ENCODE measurements at places on chromosomes 5 and 9. TPM values are rescaled to one million over a fixed set of nuclear protein-coding genes. Genes with fewer than 3 reads are reported as not detected.
A peak's percentile ranks its signal among the peaks of the same experiment; 100 is the strongest.

DNA sequence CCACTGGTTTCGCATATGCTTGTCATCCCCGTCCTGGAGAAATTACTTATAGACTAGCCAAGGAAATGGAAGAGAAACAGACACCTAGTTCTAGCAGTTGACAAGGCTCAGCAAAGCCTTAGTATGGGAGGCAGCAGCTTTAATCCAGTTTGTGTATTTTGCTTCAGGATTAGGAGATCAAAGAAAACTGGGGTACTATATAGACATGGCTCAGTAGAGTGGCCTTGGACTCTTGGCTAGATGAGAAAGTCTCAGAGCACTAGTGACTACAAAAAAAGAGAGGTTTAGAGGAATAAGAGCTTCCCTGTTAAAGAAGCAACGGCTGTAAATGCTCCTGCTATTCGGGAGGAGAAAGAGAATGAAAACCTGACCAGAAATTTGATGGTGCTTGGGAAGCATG lies 349.1 kb downstream of the CTNND2 start:
- no peak overlapping the region for H3K27ac ChIP-seq
- DNase-seq, result no peak
- no peak overlapping the region for H3K4me3 ChIP-seq
- no peaks in the 10 kb centered on the region for H3K36me3 ChIP-seq

GRCh38 chr9:18863791-18864190 lies 169.2 kb downstream of the SAXO1 start:
- H3K36me3 ChIP-seq, result no peaks in the 10 kb centered on the region
- no peaks in the 10 kb centered on the region for H3K27me3 ChIP-seq
- no peaks in the 10 kb centered on the region for H3K4me1 ChIP-seq
- peak; percentile 44 for DNase-seq

- no peak overlapping the region for H3K27ac ChIP-seq
- no peak overlapping the region for H3K4me3 ChIP-seq
- no peak for DNase-seq
- no peaks in the 10 kb centered on the region for H3K36me3 ChIP-seq
- no peaks in the 10 kb centered on the region for H3K4me1 ChIP-seq
These were observed 688.6 kb upstream of the SEMA6A start for GRCh38 chr5:117263231-117263630.

- H3K36me3 ChIP-seq, result no peaks in the 10 kb centered on the region
- H3K27me3 ChIP-seq, result no peaks in the 10 kb centered on the region
- H3K4me3 ChIP-seq, result no peak overlapping the region
- DNase-seq, result peak; percentile 66
- peaks cover 58% of the 10 kb centered on the region for H3K4me1 ChIP-seq
These were observed 8.3 kb upstream of the TGFBI start for GRCh38 chr5:136020383-136021015.

GRCh38 chr5:57675236-57675635 lies 192.6 kb upstream of the ACTBL2 start:
- H3K36me3 ChIP-seq, result no peaks in the 10 kb centered on the region
- no peaks in the 10 kb centered on the region for H3K4me1 ChIP-seq
- no peak overlapping the region for H3K4me3 ChIP-seq
- DNase-seq, result no peak
- H3K27me3 ChIP-seq, result no peaks in the 10 kb centered on the region

GRCh38 chr9:84304166-84304565 lies 36.4 kb downstream of the SLC28A3 start:
- no peaks in the 10 kb centered on the region for H3K36me3 ChIP-seq
- no peak overlapping the region for H3K27ac ChIP-seq
- DNase-seq, result no peak

- no peak overlapping the region for H3K27ac ChIP-seq
- no peaks in the 10 kb centered on the region for H3K36me3 ChIP-seq
- no peaks in the 10 kb centered on the region for H3K27me3 ChIP-seq
These were observed 385.0 kb downstream of the EFNA5 start for GRCh38 chr5:107285772-107286171.

- no peak overlapping the region for H3K4me3 ChIP-seq
- no peak overlapping the region for H3K27ac ChIP-seq
- no peaks in the 10 kb centered on the region for H3K27me3 ChIP-seq
- DNase-seq, result no peak
These were observed 22.0 kb downstream of the FNIP1 start for GRCh38 chr5:131774652-131775367.

GRCh38 chr5:32589942-32590869 lies 4.8 kb downstream of the SUB1 start:
- no peaks in the 10 kb centered on the region for H3K27me3 ChIP-seq
- peaks cover 65% of the 10 kb centered on the region for H3K4me1 ChIP-seq
- DNase-seq, result no peak
- peaks cover 66% of the 10 kb centered on the region for H3K36me3 ChIP-seq
- no peak overlapping the region for H3K4me3 ChIP-seq
- no peak overlapping the region for H3K27ac ChIP-seq

- DNase-seq, result no peak
- H3K27me3 ChIP-seq, result no peaks in the 10 kb centered on the region
- H3K27ac ChIP-seq, result no peak overlapping the region
These were observed 48.5 kb upstream of the DAB2 start for GRCh38 chr5:39473156-39473775.

DNA sequence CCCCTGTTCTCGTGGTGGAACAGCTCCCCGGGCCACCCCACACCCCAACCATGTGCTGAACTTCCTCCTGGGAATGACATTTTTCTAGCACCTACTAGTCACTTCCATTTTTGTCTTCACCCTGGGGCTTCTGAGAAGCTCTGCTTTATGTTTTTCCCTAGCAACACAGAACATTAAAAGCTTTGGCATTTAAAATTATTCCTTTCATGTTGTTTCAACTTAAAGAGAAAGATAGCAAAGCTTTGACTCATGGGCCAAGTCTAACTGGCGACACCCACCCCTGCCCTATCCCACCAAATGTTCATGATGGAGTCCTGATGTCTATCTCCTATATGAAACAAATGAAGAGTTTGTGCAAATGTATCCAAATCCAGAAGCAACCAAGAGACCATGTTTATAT lies 22.4 kb downstream of the BOD1 start:
- H3K4me1 ChIP-seq, result no peaks in the 10 kb centered on the region
- H3K27ac ChIP-seq, result no peak overlapping the region
- H3K27me3 ChIP-seq, result no peaks in the 10 kb centered on the region
- H3K4me3 ChIP-seq, result no peak overlapping the region
- H3K36me3 ChIP-seq, result peaks cover 8% of the 10 kb centered on the region

GRCh38 chr5:113038714-113039113 lies 62.1 kb downstream of the DCP2 start:
- no peak overlapping the region for H3K27ac ChIP-seq
- no peaks in the 10 kb centered on the region for H3K4me1 ChIP-seq
- no peak overlapping the region for H3K4me3 ChIP-seq
- H3K27me3 ChIP-seq, result no peaks in the 10 kb centered on the region
- no peaks in the 10 kb centered on the region for H3K36me3 ChIP-seq

DNA sequence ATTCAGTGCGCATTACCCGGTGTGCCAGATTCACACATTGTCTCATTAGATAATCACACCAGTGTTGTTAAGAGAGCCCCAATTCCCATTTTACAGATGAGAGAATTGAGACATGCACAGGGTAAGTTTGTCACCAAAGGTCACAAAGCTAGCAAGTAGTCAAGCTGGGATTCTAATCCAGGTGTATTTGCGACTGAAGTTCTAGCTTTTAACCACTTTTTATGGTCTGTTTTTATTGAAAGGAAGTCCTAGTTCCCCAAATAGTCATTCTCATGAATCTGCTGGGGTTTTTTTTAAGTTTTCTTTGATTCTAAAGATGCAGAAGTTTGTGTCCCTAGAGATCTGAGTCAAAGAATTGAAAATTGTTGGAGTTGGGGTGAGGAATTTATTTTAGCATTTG lies 136.5 kb downstream of the DPYSL3 start:
- H3K27me3 ChIP-seq, result no peaks in the 10 kb centered on the region
- no peak for DNase-seq
- H3K4me1 ChIP-seq, result no peaks in the 10 kb centered on the region
- H3K27ac ChIP-seq, result no peak overlapping the region
- no peaks in the 10 kb centered on the region for H3K36me3 ChIP-seq

GRCh38 chr9:93166699-93167098 lies 17.2 kb upstream of the WNK2 start:
- H3K4me3 ChIP-seq, result no peak overlapping the region
- no peaks in the 10 kb centered on the region for H3K36me3 ChIP-seq
- H3K4me1 ChIP-seq, result no peaks in the 10 kb centered on the region
- no peaks in the 10 kb centered on the region for H3K27me3 ChIP-seq
- no peak overlapping the region for H3K27ac ChIP-seq
- DNase-seq, result no peak

DNA sequence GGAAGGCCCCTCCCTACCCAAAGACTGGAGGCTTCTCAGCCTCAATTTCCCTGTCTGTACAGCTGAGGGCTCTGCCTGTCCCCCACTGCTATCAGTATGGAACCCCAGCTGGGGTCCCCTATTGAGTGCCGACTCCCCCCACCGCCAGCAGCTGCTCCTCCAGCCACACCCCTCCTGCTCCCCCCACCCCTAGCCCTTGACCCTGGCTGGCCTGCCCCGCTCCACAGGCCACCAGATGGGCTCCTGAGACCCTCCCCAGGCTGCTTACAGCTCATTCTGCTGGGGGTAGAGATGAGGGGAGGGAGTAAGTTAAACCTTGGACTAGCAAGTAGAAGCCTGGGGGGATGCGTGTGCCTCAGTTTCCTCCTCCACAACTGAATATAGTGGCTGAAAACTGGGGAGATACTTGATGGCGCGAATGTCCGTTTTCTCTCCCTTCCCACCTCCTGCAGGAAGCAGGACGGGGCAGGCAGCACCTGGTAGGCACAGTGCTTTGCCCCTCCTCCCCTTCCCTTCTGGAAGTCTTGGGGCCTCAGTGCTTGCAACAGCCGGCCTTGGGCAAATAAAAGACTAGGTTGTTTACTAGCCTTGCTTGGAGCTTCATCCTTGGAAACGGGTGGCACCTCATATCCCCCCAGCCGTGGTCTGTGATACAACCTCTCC lies 19.1 kb downstream of the URM1 start:
- H3K4me3 ChIP-seq, result no peak overlapping the region
- H3K36me3 ChIP-seq, result no peaks in the 10 kb centered on the region
- DNase-seq, result no peak
- H3K4me1 ChIP-seq, result no peaks in the 10 kb centered on the region
- no peak overlapping the region for H3K27ac ChIP-seq

- no peaks in the 10 kb centered on the region for H3K27me3 ChIP-seq
- H3K4me3 ChIP-seq, result no peak overlapping the region
- peaks cover 19% of the 10 kb centered on the region for H3K4me1 ChIP-seq
These were observed 3.8 kb upstream of the ZDHHC12 start for GRCh38 chr9:128727640-128728248.

- H3K4me3 ChIP-seq, result no peak overlapping the region
- H3K36me3 ChIP-seq, result no peaks in the 10 kb centered on the region
- H3K27ac ChIP-seq, result no peak overlapping the region
- no peaks in the 10 kb centered on the region for H3K27me3 ChIP-seq
- no peaks in the 10 kb centered on the region for H3K4me1 ChIP-seq
These were observed 226.6 kb upstream of the SLC24A2 start for GRCh38 chr9:20015427-20015931.

GRCh38 chr5:179260324-179261070 lies 84.8 kb downstream of the ADAMTS2 start:
- no peaks in the 10 kb centered on the region for H3K4me1 ChIP-seq
- H3K36me3 ChIP-seq, result no peaks in the 10 kb centered on the region
- DNase-seq, result no peak
- no peak overlapping the region for H3K27ac ChIP-seq
- H3K27me3 ChIP-seq, result no peaks in the 10 kb centered on the region

DNA sequence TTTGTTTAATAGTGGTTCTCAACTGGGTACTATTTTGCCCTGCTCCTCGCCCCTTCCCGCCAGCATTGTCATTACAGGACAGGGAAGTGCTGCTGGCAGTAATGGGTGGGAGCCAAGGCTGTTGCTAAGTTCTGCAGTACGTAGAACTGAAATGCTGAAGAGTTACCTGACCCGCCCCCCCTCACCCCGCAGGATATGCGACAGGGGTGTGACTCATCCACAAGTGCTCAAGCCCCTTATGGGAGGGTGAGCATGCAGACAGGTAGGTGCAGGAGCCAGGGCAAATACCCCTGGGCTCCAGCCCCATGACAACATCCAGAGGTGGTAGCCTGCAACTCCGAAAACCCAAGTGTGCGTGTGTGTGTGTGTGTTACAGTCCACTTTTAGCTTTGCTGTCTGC lies 35.7 kb downstream of the LRRC70 start:
- no peak for DNase-seq
- H3K27ac ChIP-seq, result no peak overlapping the region
- H3K4me3 ChIP-seq, result no peak overlapping the region

DNA sequence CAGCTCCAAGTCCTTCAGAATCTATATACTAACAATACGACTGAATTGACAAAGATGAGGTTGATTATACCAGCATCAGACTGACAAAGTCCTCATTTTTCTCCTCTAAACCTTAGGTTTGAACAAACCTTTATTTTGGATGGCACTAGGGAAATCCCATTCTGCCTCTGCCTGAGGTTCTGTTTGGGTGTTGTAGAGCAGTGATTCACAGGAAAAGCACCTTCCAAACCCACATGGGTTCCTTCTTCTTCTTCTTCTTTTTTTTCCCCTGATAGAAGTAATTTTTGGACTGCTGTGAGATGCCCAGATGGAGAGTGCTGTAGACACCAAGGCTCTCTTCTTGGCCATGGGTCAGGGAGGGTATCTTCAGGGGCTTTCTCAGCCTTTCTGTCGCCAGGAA lies 164.9 kb upstream of the PAPPA start:
- DNase-seq, result no peak
- H3K4me3 ChIP-seq, result no peak overlapping the region
- H3K36me3 ChIP-seq, result no peaks in the 10 kb centered on the region
- H3K4me1 ChIP-seq, result no peaks in the 10 kb centered on the region
- no peak overlapping the region for H3K27ac ChIP-seq

DNA sequence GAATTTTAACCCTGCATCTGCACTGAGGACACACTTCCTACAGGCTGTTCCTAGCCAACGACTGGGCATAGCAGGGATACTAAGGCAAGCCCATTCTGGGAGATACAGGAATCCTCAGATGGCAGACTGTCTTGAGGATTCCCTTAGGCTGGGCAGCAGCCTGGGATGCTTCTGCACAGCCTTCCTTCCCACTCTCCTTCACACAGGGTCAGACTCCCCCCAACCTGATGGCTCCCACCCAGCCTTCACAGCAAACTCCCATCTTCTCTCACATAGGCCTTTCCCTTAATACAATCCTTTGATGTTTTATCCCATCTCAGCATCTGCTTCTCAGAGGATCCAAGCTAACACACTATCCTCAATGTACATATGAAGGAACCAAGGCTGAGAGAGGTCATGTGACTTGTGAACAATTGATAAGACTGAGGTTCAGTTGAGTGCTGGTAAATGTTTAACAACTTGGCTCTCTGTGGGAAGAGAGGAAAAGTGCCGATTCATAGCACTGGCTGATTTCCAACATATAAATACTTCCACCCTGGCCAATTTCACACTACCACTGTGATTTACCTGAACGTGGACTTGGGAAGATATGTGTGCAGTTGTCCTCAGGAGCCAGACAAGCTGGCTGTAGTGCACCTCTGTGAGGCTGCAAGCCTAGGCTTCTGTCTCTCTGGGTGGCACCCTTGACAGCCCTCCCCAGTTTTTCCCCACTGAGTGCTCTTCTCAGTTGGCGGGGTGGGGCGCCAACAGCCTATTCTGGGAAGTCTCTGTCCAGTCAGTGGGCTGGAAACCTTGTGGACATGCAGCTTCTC lies 120.2 kb upstream of the TRIM32 start:
- H3K27ac ChIP-seq, result no peak overlapping the region
- H3K27me3 ChIP-seq, result no peaks in the 10 kb centered on the region
- peak; percentile 30 for DNase-seq

The HTR1A gene
- not detected for total RNA-seq

The MAMDC2 gene
- 19.4 TPM for total RNA-seq

The ORM2 gene
- total RNA-seq, result 29.9 TPM

The FOXD4L6 gene
- total RNA-seq, result 0.26 TPM

The ISCA1 gene
- 24.1 TPM for total RNA-seq

The MCIDAS gene
- not detected for total RNA-seq

The SPATA31E1 gene
- not detected for total RNA-seq

The CATSPER3 gene
- total RNA-seq, result 0.42 TPM

The ZNF462 gene
- 41.4 TPM for total RNA-seq

The GPR150 gene
- total RNA-seq, result 0.26 TPM

Measured in left lung (tissue), 14 donors.